ENCODE measurements at places on chromosomes 5 and 9.
A peak's percentile ranks its signal among the peaks of the same experiment; 100 is the strongest.

DNA sequence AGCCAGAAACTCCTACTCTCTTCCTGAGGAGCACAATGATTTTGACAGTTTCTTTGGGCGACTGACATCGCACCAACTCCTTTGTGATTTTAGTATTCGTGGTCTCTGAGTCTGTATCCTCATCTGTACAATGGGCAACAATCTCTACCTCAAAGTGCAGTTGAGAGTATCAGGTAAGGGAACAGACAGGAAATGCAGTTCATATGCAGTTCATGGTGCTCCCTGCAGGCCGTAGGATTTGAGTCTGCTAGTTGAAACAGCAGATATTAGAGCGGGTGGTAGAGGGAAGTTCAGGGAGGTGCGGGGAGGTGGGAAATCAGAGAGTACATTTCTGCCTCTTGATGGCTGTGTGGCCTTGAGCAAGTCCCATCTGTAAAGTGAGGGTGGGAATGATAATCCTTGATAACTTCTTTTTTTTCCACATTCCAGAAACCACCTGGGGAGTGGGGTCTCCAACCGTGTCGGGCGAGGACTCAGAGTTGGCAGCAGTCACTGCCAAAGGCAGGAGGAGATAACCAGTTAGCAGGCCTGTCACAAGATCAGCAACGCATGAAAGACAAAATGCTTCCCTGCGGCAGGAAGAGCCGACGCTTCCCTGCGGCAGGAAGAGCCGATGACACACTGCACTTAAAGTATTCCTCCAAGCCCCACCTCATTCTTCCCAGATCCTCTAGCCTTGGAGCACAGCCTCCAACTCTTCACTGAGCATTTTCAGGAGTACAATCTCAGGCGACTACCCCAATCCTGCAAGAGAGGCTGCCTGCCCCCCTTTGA, 6.0 kb upstream of the NEK6 start:
- no peak for DNase-seq

DNA sequence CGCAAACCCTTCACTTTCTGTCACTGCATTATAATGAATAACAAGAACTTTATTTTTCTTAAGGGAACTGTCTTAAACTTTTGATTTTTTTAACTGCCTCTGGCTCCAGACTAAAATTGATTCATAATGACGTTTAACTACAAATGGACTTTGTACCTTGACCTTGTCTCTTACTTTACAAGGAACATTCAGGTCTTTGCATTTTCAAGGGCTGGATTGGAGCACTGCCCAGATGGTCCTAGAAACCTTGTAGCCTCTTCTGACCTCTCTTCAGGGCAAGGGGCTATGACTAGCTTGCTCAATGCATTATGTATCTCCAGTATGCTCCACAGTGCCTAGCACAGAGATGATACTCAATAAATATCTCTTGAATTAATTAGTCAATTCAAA, 612.6 kb upstream of the CLINT1 start:
- DNase-seq, result no peak

DNA sequence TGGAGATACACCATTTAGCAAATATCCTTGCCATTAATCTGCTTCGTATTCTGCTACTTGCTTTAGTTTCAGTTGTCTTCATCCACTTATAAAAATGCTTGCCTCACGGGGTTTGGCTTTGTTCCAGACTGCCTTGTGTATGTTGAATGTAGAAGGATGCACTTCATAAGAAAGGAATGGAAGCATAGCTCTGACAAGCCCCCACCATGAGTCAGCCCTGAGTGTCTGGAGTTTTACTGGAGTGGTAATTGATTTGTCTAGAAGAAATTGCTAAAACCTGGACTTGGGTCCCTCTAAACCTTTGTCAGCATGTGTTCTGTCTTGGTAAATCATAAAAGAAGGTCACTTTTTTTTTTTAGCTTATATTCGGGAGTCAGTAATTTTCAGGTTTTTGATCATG, 4.6 kb downstream of the TEX48 start:
- no peak for DNase-seq

GRCh38 chr5:78638423-78638822, 10.1 kb downstream of the LHFPL2 start:
- DNase-seq, result no peak

DNA sequence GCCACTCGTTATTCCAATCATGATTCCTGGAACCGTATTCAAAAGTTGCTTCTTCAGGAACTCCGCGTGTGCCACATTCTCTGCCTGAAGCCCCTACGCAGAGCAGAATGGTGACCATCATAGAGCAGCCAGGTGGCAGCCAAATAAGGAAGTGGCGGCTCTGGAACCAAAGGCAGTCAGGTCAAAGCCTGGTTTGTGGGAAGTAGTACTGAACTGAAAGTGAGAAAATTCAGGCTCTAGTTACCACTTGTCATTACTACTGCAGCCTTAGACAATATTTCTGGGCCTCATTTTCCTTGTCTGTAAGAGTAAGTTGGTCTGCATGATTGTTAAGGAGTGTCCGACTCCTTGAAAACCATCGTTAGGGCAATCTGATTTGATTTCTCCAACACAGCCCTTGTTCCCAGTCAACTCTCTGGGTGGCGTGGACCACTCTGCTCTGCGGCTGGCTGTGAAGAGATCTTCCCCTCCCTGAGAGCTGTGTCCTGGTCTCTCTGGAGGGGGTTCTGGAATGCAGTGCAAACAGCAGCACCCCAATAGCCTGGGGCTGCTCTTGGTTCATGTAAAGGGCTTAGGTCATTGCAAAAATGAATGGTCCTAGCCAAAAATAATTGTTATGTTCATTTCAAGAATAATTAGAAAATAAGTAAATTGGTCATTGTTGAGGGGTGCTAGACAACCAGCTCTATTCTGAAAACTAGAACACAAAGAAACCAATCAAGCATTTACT, 102.4 kb downstream of the MED27 start:
- DNase-seq, result no peak

GRCh38 chr9:128503870-128504269, 649 bp upstream of the GLE1 start:
- no peak for DNase-seq

DNA sequence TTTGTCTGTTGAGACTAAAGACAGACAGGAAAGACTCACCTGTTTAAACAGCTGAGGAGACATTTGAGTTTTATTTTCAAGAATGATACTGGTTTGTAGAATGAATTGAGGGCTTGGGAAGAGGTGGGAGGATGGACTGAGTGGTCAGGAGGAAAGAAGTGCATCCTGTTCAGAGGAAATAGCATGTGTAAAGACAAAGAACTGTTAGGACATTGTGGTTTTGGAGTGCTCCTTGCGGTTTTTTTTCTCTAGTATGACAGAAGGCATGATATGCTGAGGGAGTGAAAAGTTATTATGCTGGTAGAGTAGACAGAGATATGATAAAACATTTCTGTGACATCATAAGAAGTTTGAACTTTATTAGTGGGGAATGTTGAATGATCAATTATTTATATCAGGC, 270.7 kb upstream of the ELAVL2 start:
- no peak for DNase-seq

- DNase-seq, result no peak
Measured at GRCh38 chr9:94918038-94918753, 191.7 kb downstream of the AOPEP start.

DNA sequence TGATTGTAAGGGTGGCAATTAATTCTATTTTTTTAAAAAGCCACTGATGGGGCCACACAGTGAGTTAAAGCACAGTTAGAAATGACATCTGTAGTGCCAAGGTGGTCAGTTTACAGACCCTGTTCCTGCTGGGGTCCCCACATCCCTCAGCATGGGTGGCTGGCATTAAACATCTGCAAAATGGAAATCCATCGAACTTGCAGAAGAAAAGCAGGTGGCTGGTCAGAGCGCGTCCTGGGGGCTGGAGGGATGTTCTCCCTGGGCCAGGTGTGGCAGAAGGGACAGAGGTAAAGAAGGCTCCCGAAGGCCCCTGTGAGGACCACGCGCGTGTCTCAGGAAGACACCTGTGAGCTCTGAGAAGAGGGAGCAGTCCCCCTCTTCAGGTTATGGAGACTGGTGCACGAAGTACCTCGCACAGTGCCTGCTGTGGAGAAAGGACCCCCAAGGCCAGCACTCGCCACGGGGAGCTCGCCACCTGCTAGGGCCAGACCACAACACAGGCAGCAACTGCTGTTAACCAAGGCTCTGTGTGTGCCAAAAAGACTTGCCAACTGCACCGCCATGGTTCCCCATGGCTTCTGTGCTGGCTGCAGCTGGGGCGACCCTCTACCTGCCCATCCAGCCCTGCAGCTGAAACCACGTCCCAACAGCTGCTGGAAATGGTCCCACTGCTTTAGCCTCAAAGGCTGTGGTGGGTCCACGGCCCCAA, 65.2 kb downstream of the RASGEF1C start:
- no peak for DNase-seq

- DNase-seq, result no peak
Measured at GRCh38 chr5:1824903-1825841, 24.0 kb downstream of the NDUFS6 start.

DNA sequence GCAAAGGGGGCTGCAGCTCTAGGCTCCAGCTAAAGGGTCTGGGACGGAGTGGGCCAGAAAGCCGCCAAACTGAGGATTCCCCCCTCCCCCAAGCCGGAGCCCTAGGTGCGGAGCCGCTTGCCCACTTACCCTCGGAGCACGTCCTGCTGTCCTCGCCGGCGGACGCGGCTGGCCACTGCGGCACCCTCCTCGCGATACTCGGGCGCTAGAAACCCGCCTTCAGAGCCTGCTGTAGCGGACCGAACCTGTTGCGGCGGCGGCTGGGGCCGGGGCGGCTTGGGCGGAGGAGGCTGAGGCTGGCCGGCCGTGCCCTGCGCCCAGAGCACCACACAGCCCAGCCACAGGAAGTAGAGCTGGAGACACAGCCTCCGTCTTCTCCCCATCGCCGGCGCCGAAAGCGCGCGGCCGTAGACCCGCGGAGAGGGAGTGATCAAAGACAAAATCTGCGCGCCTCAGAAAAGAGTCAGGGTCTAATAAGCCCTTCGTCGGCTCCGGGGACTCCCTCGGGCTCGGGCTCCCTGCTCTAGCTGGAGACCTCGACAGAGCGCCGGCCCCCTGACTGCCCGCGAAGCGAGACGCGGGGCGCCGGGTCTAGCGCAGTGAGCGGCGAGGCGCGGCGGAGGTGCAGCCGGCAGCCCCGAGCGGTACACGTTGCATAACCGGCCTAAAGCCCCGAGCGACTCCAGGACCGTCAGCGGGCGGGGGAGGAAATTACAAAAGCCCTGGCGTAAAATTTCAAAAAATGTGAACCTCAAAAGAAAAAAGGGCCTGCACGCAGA, 635 bp downstream of the FBN2 start:
- no peak for DNase-seq

- peak; percentile 44 for DNase-seq
Measured at GRCh38 chr9:107422189-107423185, 67.1 kb downstream of the KLF4 start.

GRCh38 chr5:61966296-61966955, 339.6 kb upstream of the KIF2A start:
- no peak for DNase-seq

- no peak for DNase-seq
Measured at GRCh38 chr5:155307229-155307628, 293.7 kb downstream of the KIF4B start.

DNA sequence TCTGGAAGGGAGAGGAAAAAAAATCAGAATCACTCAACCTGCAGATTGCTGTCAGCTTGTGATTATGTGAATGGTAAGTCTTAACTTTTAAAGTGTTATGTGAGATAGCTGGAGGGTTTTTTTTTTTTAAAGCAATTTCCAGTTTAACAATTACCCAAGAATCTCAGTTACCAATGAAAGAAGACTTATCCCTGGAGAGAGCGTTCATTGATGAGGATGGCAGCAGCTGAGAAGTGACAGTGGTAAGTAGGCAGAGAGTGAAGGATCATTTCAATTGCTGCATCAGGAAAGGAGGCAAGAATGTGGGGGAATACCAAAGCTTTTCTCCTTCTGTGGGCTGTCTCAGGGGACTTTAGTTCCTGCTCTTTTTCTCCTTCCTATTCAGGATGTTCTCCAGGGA, 370.2 kb upstream of the C9orf72 start:
- DNase-seq, result no peak

- no peak for DNase-seq
Measured at GRCh38 chr5:59694411-59694810, 199.1 kb downstream of the PDE4D start.

DNA sequence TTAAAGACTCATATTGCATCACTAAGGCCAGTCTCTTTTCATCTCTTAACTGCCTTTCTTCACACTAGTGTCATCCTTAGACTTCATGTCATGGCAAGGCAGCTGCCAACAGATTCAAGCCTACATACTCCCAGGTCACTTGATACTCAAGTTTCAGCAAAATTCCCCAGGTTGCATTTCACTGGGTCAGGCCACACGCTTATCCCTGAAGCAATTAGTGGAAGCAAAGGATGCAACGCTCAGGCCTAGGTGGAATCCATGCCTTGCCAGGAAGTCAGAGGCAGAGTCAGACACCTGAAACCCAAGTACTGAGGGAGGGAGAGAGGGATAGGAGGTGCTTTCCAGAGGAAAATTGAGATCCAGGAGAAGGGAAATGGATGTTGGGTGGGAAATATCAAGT, 28.9 kb downstream of the YIPF5 start:
- no peak for DNase-seq

DNA sequence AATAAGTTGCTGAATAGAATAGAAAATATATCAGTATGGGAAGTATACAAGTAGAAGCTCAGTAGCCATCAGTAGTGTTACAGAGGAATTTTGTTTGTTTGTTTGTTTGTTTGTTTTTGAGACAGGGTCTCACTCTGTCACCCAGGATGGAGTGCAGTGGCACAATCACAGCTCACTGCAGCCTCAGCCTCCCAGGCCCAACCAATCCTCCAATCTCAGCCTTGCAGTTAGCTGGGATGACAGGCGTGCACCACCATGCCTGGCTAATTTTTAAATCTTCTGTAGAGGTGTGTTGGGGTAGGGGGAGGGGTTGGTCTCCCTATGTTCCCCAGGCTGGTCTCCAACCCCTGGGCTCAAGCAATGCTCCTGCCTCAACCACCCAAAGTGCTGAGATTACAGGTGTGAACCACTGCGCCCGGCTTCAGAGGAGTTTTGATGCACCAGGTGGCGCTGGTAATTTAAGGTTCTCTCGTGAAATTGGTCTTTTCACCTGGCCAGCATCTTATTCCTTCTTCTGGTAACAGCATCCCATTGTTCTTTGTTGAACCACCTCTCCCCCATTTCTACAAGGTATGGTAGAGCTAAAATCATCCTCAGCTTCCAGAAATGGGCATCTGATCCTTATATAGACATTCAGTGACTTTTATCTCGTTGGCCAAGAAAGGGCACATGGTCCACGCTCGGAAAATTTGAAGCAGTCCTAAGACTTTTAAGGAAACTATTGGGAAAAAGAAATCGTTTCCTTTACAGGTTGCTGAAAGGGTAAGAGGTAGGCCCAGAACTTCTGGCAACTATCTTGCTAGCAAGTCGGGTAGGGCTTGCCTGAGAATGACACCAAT, 157.1 kb downstream of the ARRDC3 start:
- DNase-seq, result peak; percentile 51

DNA sequence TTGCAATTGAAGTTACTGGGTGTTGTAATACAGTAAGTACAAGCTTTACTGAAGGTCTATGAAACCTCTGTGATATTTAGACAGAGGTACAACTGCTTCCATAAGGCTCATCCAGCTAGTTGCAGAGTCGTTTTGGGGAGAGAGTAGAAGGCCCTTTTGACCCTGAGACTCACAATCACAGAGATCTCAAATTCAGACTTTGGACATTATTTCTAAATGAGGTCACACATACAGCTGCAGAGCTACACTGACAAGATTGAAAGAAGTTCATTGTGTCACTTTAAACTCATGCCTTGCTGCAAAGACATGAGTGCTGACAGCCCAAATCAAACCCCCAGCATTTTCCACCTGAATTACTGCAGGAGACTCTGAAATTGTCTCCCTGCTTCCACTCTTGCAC, 205.9 kb upstream of the TMEM161B start:
- no peak for DNase-seq

Data from activated CD4-positive, alpha-beta T cell treated with anti-CD3 and anti-CD28 coated beads, Interleukin-2, Interleukin-4, amounts not matched to agents 100 ng/mL and 50 ng/mL, durations not matched to agents 16 hours and 8 hours (primary cell).